ENCODE measurements at places on chromosomes 6 and 20. TPM values are rescaled to one million over a fixed set of nuclear protein-coding genes. Genes with fewer than 3 reads are reported as not detected.

Gene SAPCD1
- 15.7 TPM for total RNA-seq

Gene PRSS16
- total RNA-seq: 5.3 TPM

Gene FABP7
- not detected for total RNA-seq

Gene SAMD10
- total RNA-seq: 54.6 TPM

- no peaks in the 10 kb centered on the region for H3K36me3 ChIP-seq
- no peak overlapping the region for H3K4me3 ChIP-seq
- no peak for DNase-seq
- H3K27ac ChIP-seq: no peak overlapping the region
- H3K27me3 ChIP-seq: no peaks in the 10 kb centered on the region
- H3K4me1 ChIP-seq: peaks cover 12% of the 10 kb centered on the region
Measured at GRCh38 chr20:51376111-51376510, 166.4 kb downstream of the NFATC2 start.

- H3K27me3 ChIP-seq: no peaks in the 10 kb centered on the region
- DNase-seq: no peak
- peaks cover 13% of the 10 kb centered on the region for H3K36me3 ChIP-seq
Measured at GRCh38 chr20:62069741-62070216, 4.1 kb upstream of the TAF4 start.

DNA sequence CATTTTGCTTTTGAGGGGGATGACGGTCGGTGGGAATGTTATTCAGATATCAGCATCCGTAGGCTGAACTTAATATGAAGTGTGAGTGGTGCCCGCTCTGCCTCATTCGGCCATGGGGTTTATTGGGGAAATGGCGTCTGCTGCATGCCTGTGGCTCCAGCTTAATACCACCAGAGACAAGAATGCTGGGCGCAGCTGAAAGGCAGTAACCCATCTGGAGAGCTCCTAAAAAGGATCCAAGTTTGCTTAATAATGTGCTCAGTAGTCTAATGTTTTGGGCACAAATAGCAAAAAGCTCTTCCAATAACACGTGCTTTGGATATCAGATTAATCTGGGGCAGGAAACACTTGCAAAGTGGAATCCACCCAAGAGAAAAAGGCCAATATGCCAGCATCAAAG, 273.0 kb upstream of the TAB2 start:
- DNase-seq: no peak
- H3K4me3 ChIP-seq: no peak overlapping the region
- H3K4me1 ChIP-seq: peaks cover 40% of the 10 kb centered on the region
- H3K36me3 ChIP-seq: no peaks in the 10 kb centered on the region
- no peaks in the 10 kb centered on the region for H3K27me3 ChIP-seq

GRCh38 chr6:155011809-155012291, 16.7 kb downstream of the TIAM2 start:
- H3K27ac ChIP-seq: no peak overlapping the region
- DNase-seq: no peak
- H3K36me3 ChIP-seq: no peaks in the 10 kb centered on the region
- H3K27me3 ChIP-seq: peaks cover 24% of the 10 kb centered on the region
- H3K4me3 ChIP-seq: no peak overlapping the region
- H3K4me1 ChIP-seq: no peaks in the 10 kb centered on the region

GRCh38 chr6:83467620-83468036, 36.8 kb upstream of the ME1 start:
- DNase-seq: no peak
- no peak overlapping the region for H3K27ac ChIP-seq
- H3K4me3 ChIP-seq: no peak overlapping the region

DNA sequence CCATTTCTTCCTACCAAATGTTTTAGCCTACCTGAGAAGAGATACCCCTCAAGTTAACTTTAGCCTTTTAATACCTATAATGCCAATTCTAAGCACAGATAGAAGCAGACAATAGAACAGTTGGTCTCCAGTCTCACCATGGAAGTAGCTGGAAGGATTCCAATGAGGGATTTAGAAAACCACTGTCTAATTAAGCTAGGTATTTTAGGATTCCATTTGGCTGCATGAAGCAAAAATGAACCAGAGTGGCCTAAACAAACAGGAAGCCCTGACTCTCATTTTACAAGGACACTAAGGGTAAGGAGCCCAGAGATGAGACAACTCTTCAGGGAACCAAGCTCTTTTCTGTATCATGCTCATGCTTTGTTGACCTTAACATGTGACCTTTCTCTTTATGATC, 199.2 kb downstream of the ALDH8A1 start:
- no peaks in the 10 kb centered on the region for H3K36me3 ChIP-seq
- H3K27ac ChIP-seq: no peak overlapping the region
- no peak for DNase-seq
- H3K4me1 ChIP-seq: no peaks in the 10 kb centered on the region
- no peak overlapping the region for H3K4me3 ChIP-seq

DNA sequence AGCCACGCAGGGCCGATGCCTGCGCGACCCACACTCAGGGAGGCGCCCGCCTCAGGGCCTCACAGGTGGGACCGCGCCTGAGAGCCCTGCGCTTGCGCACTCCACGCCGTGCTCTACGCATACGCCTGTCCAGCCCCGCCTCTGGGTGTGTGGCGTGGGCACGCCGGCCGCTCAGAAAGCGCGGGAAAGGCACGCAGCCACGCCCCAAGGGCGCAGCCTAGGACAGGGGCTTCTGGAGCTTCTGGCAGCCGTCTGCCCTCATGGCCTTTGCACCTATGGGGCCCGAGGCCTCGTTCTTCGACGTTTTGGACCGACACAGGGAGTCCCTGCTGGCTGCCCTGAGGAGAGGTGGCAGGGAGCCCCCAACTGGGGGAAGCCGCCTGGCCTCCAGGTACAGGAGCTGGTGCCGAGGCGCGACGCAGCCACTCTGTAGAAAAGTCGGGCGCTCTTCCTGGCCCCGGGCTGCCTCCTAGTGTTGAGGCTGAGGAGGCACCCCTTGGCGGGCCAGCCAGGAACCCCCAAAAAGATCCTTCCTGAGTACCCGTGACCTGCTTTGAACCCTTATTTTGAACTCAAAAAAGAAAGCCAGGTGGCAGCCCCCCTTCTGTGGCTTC, at the start of gene SPO11:
Gene SPO11, plus strand, starts transcription at position 196 of the 614 bp plus-strand sequence. Its CDS starts 65 bp downstream, at position 261.
- H3K4me3 ChIP-seq: no peak within 1 kb of the TSS
- H3K36me3 ChIP-seq: peaks cover 1% of the 10 kb centered on the region

DNA sequence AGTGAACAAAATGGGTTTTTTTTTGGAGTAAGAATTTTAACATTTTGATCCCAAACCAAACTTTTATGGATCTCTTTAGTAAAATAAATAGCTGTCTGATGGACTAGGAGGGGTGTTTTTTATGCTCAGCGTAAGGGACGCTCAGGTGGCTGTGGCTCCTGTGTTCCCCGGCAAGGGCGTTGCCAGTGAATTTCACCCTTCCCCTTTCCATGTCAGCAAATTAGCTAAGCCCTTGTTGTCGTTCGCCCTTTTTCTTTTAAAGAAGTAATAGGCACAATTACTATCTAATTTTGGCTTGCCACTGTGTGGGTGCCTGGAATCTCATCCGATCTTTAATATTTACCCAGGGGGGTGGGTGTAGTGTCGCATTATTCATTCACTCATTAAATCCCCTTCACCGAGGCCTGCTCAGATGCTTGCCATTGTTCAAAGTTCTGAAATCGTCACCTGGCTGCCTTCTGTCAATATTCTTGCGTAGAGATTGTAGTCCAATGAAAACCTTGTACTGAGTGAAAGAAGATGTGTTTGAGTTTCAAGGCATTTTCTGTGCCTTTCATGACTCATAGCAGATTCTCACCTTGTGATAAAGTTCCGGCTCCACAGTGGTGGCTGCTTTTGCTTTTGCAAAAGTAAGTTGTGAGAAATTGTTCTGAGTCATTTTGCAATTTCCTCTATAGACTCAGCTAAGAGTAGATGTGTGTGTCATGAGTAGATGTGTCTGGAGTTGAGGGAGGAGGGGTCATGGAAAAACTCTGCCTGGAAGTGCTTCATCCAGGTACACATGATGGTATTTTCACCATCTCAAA, 40.0 kb upstream of the CLDN20 start:
- peak overlapping the region; percentile 58 for H3K27ac ChIP-seq
- peaks cover 28% of the 10 kb centered on the region for H3K4me1 ChIP-seq
- DNase-seq: peak; percentile 63
- H3K36me3 ChIP-seq: peaks cover 2% of the 10 kb centered on the region
- peak overlapping the region; percentile 86 for H3K4me3 ChIP-seq

GRCh38 chr20:51563486-51564332, 21.2 kb upstream of the NFATC2 start:
- no peak overlapping the region for H3K27ac ChIP-seq
- DNase-seq: peak; percentile 12
- H3K4me1 ChIP-seq: peaks cover 32% of the 10 kb centered on the region
- H3K36me3 ChIP-seq: peaks cover 7% of the 10 kb centered on the region
- H3K4me3 ChIP-seq: peak overlapping the region; percentile 92

GRCh38 chr20:60700728-60701127, 551.3 kb upstream of the CDH4 start:
- no peak overlapping the region for H3K4me3 ChIP-seq
- H3K27me3 ChIP-seq: peaks cover 19% of the 10 kb centered on the region
- H3K4me1 ChIP-seq: no peaks in the 10 kb centered on the region
- no peaks in the 10 kb centered on the region for H3K36me3 ChIP-seq
- DNase-seq: no peak

DNA sequence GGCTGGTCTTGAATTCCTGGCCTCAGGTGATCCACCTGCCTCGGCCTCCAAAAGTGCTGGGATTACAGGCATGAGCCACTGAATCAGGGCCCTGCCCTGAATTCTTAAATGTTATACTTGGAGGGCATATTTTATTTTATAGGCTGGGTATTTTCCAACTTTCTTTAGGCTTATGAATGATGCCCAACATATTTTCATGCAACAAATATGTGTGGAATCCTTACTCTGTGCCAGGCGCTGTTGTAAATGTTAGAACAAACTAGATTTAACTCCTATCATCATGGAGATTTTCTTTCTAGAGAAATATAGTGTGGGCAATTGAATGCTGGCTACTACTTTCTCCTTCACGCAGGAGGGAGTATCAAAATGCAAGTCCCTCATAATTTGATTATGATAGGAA, 71.2 kb downstream of the SAMD5 start:
- no peaks in the 10 kb centered on the region for H3K4me1 ChIP-seq
- H3K27ac ChIP-seq: no peak overlapping the region
- H3K4me3 ChIP-seq: no peak overlapping the region
- no peaks in the 10 kb centered on the region for H3K36me3 ChIP-seq
- peaks cover 11% of the 10 kb centered on the region for H3K27me3 ChIP-seq

GRCh38 chr20:58005581-58006345, 222.7 kb downstream of the ANKRD60 start:
- peaks cover 30% of the 10 kb centered on the region for H3K27me3 ChIP-seq
- no peak overlapping the region for H3K4me3 ChIP-seq
- no peaks in the 10 kb centered on the region for H3K4me1 ChIP-seq
- H3K27ac ChIP-seq: no peak overlapping the region
- DNase-seq: no peak
- no peaks in the 10 kb centered on the region for H3K36me3 ChIP-seq

- H3K36me3 ChIP-seq: peaks cover 6% of the 10 kb centered on the region
- H3K4me1 ChIP-seq: peaks cover 48% of the 10 kb centered on the region
- DNase-seq: no peak
- no peak overlapping the region for H3K27ac ChIP-seq
- H3K4me3 ChIP-seq: no peak overlapping the region
Measured at GRCh38 chr20:62119591-62120364, 2.5 kb upstream of the LSM14B start.
